ENCODE measurements at places on chromosomes 1 and 21.
A peak's percentile ranks its signal among the peaks of the same experiment; 100 is the strongest.

DNA sequence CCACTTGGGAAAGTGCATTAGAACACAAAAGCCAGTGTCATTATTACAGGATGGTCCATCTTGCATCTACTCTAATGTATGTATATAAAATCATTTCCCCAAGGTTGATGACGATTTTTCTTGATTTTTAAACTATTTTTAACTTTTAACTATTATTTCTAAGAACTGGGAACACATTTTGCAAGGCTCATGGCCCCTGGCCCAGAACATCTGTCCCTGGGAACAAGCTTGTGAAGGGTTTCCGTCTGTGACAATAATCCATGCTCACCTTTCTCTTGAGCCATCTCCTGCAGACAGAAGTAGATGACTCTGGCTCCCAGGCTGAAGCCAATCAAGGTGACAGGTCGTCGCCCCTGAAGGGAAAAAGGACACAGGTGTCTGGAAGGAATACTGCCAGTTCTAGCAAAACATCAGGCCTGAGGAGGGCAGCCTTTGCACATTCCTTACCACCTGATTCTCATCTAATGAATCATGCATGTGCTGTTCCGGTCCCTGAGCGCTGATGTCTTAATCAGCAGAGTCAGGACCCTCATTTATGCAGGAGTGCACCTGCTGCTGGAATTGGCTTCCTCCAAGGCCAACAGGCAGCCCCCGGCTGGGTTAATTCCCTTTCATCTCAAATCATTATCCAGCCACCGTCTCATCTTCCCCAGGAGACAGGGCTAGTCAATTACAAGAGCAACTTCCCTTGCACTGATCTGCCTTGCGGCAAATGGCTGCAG is 62.5 kb downstream of the TMCO4 start:
- peak; percentile 51 for DNase-seq

DNA sequence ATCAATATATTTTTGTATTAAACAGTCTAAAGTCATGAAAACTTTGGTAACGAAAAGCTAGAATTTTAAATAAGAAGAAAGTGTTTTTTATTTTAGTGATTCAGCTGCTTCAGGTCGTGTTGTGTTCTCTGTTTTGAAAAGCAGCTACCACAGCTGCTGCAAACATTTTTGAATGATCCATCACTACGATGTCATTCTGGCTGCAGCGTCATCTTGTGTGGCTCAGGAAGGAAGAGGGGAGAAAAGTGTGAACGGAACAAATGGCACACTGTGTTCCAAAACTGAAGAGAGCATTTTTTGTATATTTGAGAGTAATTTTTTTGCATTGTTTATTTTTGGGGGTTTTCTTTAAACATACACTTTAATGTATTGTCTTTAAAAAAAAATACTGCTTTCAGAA is 323.0 kb upstream of the ADGRL2 start:
- no peak for DNase-seq

DNA sequence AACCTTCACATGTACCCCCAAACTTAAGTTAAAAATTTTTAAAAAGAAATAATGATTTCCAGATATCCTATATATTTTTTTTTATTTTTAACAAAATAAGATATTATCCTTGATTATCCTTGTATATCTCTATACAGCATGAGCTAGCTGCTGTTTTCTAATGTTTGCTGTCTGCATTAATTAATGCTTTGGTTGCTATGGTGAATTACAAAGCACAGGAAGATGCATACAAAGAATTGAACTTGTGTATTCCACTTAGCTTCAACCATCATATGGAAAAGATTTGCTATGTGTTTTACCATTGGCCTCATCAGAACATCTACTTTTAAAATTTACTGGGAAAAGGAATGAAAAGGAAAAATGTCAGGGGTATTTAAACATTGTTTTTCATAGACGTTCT is 35.4 kb downstream of the VPS45 start:
- no peak for DNase-seq

- no peak for DNase-seq
Measured at GRCh38 chr1:229323201-229323600, 19.6 kb downstream of the CCSAP start.

DNA sequence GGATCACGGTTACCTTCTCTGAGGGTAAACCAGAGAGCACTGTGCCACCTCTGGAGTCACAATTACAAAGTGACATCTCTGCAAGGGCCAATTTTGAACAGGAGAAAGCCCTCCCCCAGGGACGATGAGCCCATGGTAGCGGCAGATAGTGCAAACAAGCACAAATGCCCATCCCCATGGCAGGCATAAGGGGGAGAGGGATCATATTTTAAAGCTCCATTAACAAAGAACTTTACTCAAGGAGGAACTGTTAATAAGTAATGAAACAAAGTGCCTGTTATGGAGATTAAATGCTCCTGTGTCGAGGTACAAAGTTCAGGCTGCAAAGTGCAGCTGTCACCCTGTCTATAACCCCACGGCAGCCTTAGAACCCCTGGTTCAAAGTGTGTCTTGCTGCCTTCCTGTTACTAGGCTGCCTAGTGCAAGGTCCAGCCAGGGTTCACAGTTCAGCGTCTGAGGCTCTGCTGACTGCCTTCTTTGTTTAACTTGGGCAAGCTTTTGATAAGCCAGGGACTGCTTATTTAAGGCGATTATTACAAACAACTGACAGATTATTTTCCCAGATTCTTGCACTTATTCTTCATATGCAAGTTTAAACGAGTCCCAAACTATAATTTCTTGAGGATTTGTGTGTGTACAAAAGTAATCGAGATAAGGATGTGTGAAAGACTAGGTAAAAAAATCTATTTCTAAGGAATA is 75.7 kb upstream of the NRIP1 start:
- DNase-seq = no peak
